ENCODE measurements at places on chromosomes 12 and 14.

GRCh38 chr12:126431767-126432166, 1366.5 kb downstream of the AACS start:
- DNase-seq, result no peak

GRCh38 chr12:1162081-1162760, 171.2 kb downstream of the ERC1 start:
- DNase-seq, result no peak

DNA sequence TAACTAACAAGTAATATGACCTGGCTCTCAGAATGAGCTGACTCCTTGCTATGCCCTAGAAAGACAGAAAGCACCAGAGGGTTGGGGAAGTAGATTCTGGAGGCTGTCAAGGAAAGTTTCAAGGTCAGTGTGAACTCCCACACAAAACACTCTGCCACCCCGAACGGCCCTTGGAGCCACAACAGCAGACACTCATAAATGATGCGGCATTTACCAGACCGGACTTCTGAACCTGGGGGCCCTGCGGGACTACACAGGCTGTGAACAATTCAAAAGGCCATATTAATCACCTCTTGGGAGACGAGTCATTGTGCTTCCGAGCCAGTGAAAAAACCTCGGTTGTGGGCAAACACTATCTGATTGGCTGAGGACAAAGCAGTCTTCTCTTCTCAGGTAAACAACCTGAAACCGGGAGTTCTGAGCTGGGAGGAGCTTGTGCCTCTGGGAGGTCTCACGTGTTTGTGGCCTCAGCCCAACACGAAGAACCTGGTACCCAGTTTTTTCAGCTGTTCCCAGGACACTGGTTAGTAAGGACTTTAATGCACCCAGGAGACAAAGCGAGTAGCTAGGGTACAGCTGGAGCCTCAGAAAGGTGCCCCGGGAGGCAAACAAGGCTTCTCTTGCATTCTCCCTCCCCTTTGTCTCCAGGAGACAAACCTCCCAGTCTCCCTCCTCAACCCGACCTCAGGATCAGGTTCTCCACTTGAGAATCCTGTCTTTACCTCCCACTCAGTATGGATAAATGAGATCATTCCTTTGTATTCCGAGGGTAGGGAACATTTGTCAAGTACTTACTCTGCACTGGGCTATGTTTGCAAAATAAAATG, 35.3 kb downstream of the VWF start:
- no peak for DNase-seq

DNA sequence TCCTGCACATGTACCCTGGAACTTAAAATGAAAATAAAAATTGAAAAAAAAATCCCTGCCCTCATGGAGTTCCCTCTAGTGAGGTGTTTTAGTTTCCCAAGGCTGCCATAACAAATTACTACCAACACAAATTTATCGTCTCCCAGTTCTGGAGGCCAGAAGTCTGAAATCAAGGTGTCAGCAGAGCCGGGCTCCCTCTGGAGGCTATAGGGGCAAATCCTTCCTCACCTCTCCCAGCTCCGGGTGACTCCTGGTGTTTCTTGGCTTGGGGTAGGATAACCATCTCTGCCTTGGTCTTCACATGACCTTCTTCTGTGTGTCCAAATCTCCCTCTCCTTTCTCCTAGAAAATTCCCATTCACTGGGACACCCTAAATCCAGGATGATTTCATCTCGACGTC, 50.1 kb downstream of the PLXNC1 start:
- DNase-seq, result no peak

DNA sequence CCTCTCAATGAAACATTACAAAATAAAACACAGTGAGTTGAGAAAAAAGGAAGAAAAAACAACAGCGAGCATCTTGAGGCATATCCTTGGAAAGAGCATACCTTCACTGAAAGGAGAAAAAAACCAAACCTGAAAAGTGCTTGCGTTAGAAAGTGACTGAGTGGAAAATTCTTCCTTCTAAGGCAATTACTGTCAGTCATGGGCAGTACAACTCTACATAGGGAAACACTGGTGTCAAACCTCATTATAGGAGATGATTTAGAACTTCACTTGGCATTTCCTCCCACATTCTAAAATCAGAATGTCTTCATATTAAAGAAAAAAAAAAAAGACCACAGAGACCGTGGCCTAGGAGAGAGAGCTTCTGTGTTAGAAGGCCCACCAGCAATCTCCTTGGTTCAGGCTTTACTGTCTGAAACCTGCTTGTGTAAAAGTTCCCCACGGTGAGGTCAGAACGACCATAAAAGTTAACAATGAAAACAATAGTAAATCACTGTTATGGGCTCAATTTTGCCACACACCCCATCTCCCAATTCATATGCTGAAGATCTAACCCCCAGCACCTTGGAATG, 91.1 kb upstream of the CRY1 start:
- DNase-seq, result no peak

DNA sequence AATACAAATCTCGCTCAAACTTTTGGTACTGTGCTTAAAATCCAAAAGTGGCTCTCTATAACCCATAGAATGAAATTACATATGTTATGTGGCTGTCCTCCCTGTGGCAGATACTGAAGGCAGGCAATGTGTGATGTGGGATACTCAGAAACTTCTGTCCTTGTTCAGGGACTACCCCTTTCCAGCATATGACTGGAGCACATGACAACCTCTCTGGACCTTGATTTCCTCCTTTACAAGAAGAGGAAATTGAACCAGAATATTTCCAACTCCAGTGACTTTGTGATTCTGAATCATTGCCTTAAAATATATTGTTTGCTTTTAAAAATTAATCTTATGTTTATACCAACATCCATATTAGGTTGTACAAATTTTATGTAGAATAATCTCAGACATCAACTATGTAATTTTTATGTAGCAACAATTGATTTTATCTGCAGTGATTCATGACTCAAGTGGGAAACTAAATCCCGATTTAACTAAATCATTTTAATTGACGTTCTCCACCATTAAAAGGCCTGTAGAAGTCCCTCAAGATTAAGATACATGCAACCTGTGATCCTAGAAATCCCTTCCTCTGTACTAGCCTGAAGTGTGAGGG, 162.4 kb downstream of the AKAP6 start:
- DNase-seq, result no peak

DNA sequence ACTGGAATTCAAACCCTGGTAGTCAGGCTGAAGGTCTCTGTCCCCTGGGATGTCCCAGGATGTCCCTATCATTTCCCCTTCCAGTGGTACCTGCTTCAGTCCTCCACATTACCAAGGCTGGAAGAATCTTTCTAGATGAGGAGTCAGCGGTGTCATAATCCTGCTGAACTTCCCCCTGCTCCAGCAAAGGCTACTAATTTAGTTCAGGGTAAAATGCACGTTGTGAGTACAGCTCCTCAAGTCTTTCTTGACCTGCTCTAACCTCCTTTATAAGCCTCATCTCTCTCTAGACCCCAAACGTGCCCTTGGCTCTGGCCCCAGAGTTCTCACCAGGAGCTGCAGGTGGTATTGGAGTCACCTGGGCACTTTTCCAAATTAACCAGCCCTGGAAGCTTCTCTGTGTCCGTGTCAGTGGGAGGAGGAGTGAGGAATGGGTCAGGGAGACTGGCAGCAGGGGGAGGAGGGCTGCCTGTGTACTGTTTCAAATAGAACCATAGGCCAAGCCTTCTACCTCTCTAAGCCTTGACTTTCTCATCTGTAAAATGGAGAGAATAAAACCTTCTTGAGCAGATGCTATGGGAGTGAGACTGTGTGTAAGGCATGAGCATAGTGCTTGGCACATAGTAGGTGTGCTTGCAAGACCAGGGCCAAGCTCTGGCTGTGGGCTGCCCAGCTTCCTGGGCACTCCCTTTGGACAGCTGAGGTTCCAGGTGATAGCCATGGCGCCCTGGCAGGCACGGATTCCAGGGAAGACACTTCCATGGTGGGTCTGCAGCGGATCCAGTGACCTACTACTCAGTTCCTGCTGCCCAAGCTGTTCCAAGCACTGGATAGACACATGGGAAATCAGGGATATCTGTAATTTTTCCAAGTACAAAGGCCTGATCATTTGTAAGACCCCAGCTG, 24.5 kb downstream of the ASB2 start:
- no peak for DNase-seq

GRCh38 chr12:65537978-65538377, 259.5 kb downstream of the MSRB3 start:
- no peak for DNase-seq

DNA sequence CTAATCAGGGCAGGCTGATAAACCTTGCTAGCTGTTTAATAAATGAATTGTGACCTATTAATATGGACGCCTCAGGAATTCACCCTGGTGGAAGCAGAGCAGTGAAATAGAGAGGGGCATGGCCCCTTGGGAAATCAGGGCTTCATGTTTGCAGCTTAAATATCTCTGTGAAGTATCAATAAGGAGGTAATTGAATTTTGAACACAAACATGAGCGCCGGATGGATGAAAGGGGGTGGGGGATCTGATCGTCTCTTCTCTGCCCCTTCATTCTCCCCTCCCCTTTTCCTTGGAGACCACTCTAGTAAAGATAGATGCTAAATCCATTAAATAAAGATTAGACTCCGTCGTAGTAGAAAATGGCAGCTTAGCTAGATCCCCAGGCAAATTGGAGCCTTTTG, 70.5 kb downstream of the LIN52 start:
- no peak for DNase-seq

GRCh38 chr12:101710288-101710687, 12.8 kb downstream of the CHPT1 start:
- DNase-seq, result no peak

DNA sequence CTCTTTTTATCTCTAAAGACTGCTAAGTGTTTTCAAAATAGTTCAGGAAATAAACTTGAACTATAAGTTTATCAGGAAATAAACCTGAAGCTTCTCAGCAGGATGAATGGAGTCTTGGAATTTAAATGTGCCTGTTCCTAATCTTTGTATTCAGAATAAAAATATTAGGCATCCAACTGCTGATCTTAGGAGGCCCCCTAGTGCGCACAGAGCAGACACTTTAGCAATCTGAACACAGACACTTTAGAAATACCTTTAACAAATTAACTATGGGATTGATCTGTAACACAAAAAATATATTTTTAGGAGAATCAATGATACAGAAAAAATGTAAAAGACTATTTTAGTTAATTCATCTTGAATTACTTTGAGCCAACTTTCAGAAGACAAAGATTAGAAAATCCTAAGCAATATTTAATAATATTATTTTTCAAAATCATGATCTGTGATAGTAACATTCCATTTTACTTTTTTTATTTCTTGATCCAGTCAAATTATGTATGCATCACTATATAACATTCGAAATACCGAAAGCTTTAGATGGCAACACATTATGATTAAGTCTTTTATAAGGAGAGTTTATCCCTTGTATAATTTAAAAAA, 80.9 kb downstream of the SLC41A2 start:
- no peak for DNase-seq

DNA sequence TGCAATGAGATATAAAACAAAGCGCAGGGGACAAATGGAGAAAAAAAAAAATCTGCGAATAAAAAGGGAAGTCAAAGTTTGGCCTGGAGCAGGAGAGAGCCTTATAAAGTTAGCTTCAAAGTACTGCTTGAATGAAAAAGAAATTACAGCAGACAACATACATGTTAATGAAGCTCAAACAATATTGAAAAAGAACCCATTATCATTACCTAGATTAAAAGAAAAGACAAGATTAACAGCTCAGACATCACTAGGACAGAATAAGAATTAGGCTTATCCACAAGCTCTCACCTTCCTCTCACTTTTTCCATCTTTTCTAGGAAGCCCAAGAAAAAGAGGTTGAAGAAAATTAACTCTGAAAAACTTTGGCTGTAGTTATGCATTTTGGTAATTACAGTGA, 503.5 kb downstream of the ETNK1 start:
- DNase-seq, result no peak

DNA sequence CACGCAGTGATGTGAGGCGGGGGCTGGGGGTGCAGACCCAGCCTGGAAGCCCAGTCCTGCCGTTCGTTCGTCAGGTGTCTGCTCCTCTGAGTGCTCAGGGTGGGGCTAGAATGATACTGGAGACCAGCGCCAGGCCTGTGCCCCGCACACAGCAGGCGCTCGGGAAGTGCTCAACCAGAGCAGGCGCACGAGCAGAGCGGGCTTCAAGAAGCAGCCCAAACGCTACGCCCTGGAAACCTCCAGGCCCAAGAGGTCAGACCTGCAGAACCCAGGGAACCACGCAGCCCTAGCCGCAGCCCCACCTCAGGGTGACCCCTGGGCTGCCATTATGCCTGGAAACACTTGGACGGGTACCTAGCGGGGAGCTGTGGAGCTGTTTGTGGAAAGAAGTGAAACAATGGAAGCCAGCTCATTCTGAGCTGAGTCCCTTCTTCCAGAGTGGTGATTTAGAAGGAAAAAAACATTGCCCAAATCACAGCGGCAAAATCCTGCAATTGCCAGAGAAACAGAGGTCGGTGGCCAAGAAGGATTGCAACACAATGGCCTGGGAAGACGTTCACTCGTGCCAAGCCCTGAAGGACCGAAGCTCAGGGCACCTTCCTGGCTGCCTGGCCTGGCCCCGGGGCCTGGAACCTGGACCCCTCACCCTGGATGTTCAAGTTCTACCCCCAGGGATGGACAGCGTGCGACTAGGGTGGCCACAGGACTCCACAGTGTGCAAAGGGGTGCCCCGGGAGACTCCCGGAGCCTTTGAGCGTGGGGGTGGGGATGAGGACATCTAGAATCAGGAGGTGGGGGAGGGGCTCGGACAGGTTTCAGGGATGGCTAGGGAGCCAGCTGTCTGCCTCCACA, 40.4 kb upstream of the DIO3 start:
- DNase-seq, result no peak

GRCh38 chr12:29673346-29673745, 110.4 kb downstream of the TMTC1 start:
- no peak for DNase-seq

DNA sequence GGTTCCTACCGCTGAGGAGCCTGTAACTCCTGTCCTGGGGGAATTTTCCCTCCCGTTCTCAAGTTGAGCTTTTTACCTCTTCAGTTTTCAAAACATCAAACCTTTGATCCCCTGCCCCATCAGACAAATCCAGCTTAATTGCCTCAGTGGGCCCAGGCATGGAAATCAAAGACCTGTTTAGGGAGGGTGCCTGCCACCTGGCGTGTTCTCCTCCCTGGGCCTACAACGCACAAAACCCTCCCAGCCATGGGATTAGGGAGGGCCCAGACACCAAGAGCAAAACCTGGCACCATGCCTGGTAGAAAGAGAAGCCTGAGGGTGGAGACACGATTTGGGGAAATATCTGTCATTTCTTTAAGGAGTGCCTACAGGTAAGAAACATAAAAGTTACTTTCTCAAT, 672.9 kb downstream of the BCL11B start:
- no peak for DNase-seq

- DNase-seq, result no peak
Observed at GRCh38 chr12:44317651-44318126, 481.8 kb downstream of the TMEM117 start.

GRCh38 chr14:20427231-20428009, 8.5 kb downstream of the KLHL33 start:
- DNase-seq, result no peak

DNA sequence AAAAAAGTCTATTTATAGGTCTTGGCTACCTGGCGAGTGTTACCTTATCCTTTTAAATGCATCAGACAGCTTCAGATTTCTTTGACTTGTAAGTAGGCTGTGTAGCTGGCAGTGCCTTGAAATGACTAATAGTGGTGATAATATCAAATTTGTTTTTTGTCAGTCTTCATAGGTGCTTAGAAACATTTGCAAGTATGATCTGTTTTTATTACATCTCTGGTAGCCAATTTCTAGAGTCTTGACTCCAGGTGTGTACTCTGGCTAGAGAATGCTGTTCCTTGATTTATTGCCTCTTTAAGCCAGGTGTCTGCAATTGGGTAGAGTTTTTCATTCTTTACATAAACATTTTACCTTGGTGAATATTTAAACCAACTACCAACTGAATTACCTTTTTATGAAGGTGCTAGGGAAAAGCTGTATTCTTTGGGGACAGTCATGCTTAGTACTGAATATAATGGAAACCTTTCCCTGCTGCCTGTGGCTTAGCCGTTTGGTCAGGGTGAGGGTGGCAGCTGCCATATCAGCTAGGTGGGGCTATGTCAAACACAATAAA, 32.6 kb downstream of the MLXIP start:
- no peak for DNase-seq
